ENCODE measurements at places on chromosomes 7 and 10. TPM values are rescaled to one million over a fixed set of nuclear protein-coding genes. Genes with fewer than 3 reads are reported as not detected.

CTAGE15 gene
- 3.0 TPM for total RNA-seq

SUPV3L1 gene
- total RNA-seq, result 33.1 TPM

NODAL gene
- total RNA-seq, result not detected

GHRHR gene
- not detected for total RNA-seq

OR2A5 gene
- not detected for total RNA-seq

RFC2 gene
- total RNA-seq, result 16.4 TPM

R3HCC1L gene
- 17.5 TPM for total RNA-seq

FAM180A gene
- 4.2 TPM for total RNA-seq

COG5 gene
- total RNA-seq, result 59.6 TPM

ADAM12 gene
- total RNA-seq, result 2.2 TPM

PAPOLB gene
- total RNA-seq, result 0.30 TPM

Measured in suprapubic skin (tissue), 4 donors.